ENCODE measurements at places on chromosomes 6 and 20.
A peak's percentile ranks its signal among the peaks of the same experiment; 100 is the strongest.

DNA sequence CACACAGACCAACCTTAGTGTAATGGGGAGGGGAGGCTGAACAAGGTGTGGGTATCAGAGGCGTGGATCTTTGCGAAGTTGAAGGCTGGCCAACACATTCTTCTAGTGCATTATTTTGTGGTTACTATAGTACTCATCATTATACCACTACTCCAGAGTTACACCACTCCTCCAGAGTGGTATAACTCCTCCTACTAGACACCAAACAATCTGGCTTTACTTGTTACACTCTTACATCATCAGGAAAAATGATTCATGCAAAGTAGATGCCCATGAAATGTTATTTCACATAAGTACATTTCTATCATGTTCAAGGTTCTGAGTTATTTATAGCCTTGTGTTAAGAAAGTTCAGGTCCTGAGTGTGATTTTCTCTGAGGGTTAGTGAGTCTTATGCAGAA lies 443.1 kb upstream of the OPRM1 start:
- no peak for DNase-seq
- peaks cover 14% of the 10 kb centered on the region for H3K4me1 ChIP-seq
- H3K27ac ChIP-seq = no peak overlapping the region
- no peak overlapping the region for H3K4me3 ChIP-seq
- H3K27me3 ChIP-seq = no peaks in the 10 kb centered on the region

GRCh38 chr6:119986934-119987549 lies 637.5 kb upstream of the MAN1A1 start:
- no peaks in the 10 kb centered on the region for H3K27me3 ChIP-seq
- H3K36me3 ChIP-seq = no peaks in the 10 kb centered on the region
- peak overlapping the region; percentile 40 for H3K27ac ChIP-seq
- no peaks in the 10 kb centered on the region for H3K4me1 ChIP-seq
- no peak overlapping the region for H3K4me3 ChIP-seq

- H3K4me3 ChIP-seq = no peak overlapping the region
- DNase-seq = no peak
- H3K27me3 ChIP-seq = no peaks in the 10 kb centered on the region
- H3K4me1 ChIP-seq = no peaks in the 10 kb centered on the region
- no peaks in the 10 kb centered on the region for H3K36me3 ChIP-seq
Observed at GRCh38 chr20:9475456-9475855, 38.9 kb upstream of the LAMP5 start.

GRCh38 chr6:22087960-22088706 lies 208.7 kb downstream of the PRL start:
- no peaks in the 10 kb centered on the region for H3K27me3 ChIP-seq
- DNase-seq = no peak
- peaks cover 16% of the 10 kb centered on the region for H3K4me1 ChIP-seq
- H3K36me3 ChIP-seq = no peaks in the 10 kb centered on the region

GRCh38 chr20:46255440-46256104 lies 52.7 kb downstream of the CDH22 start:
- no peak overlapping the region for H3K27ac ChIP-seq
- H3K4me1 ChIP-seq = peaks cover 2% of the 10 kb centered on the region
- H3K36me3 ChIP-seq = no peaks in the 10 kb centered on the region
- no peak overlapping the region for H3K4me3 ChIP-seq
- H3K27me3 ChIP-seq = peaks cover 42% of the 10 kb centered on the region

- no peak overlapping the region for H3K4me3 ChIP-seq
- no peaks in the 10 kb centered on the region for H3K4me1 ChIP-seq
- no peak for DNase-seq
- H3K27ac ChIP-seq = no peak overlapping the region
Observed at GRCh38 chr6:8277769-8278168, 157.6 kb downstream of the SLC35B3 start.

GRCh38 chr6:38477680-38478260 lies 162.0 kb downstream of the BTBD9 start:
- H3K4me1 ChIP-seq = no peaks in the 10 kb centered on the region
- no peaks in the 10 kb centered on the region for H3K27me3 ChIP-seq
- H3K27ac ChIP-seq = no peak overlapping the region
- H3K4me3 ChIP-seq = no peak overlapping the region

All from activated T-cell treated with anti-CD3 and anti-CD28 coated beads, Interleukin-2, amount 50 U/mL, for 72 hours (primary cell).